ENCODE measurements at places on chromosomes 2 and 18.

GRCh38 chr2:205738117-205738968, 56.0 kb downstream of the NRP2 start:
- DNase-seq = no peak

GRCh38 chr18:10022365-10022764, 108.5 kb downstream of the VAPA start:
- no peak for DNase-seq

GRCh38 chr2:12081481-12082210, 335.2 kb downstream of the LPIN1 start:
- DNase-seq = no peak

GRCh38 chr2:96161898-96162297, 16.7 kb upstream of the DUSP2 start:
- no peak for DNase-seq

DNA sequence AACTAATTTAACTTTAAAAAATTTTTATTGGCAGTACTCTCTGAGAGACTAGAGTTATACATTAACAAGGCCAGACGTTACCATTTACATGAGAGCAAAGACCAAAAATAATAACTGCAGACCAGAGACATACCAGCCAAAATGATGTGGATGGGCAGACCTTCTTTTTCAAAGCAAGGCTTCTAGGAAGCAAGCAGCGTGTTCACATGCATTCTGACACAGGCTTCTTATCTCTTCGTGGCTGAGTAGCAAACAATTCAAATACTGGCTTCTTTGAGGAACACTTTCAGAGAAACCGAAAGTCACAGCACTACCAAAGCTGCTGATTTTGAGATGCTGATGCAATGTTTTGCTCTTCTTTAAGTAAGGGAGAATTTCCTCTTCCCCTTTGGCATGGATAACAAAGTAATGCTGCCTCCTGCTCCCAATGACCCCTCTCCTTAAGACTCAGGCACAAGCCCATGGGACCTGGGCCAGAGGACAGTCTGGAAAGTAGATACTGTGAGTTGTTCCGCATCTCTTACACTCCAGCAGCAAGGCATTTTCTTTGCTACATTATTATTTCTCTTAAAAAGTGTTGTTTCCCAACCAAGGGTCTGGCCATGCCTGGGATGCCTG, 181.9 kb downstream of the MREG start:
- no peak for DNase-seq

DNA sequence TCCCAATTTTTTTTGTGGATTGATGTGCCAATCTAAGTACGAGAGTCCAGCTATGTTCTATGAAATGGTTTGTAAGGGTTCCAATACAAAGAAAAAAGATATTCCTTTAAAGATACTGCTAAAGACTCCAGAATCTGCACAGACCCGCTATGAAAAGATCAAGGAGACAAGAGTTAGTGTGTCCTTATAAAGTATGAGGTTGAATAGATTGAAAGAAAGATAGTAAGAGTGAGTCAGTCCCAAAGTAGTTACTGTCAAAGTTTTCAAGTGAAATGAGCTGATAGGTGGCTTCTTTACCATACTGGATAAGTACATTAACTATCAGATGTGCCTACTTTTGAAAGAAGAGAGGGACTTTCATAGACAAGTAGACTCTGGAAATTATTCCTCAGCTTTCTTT, 17.9 kb upstream of the EHBP1 start:
- no peak for DNase-seq
